ENCODE measurements at places on chromosomes 6 and 20.

DNA sequence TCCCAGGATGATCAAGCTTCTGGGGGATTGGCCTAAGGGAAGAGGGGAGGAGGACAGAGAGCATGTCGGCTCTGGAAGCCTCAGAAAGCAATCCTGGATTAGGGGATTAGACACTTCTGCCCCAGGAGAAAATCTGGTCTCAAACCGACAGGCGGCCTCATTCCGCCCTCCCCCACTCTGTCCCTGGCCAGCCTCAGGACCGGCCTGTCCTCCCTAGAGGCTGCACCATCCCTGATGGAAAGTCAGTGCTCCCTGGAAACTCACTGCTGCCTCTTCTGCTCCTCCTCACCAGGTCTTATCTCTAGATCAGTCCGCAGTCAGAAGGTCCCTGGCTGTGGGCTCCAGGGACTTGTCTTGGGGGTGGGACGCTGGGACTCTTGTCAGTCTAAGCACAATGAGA, 905 bp upstream of the SLC12A5 start:
- DNase-seq: no peak

DNA sequence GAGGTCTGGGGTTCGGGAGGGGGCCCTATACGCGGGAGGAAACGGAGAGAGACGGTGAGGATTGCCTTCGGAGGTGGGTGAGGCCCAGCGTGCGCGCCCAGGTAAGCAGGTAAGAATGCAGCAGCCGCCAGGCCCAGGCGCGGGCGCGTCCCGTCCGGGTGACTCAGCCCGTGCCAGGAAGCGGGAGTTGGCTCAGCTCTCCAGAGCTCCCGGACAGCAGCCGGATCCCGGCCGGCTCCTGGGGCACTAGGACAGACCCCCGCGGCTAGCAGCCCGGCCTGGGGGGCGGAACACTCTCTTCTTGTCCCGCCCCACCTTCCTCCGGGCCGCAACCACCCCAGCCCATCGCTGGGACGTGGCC, 1.5 kb upstream of the MDFI start:
- DNase-seq: no peak

DNA sequence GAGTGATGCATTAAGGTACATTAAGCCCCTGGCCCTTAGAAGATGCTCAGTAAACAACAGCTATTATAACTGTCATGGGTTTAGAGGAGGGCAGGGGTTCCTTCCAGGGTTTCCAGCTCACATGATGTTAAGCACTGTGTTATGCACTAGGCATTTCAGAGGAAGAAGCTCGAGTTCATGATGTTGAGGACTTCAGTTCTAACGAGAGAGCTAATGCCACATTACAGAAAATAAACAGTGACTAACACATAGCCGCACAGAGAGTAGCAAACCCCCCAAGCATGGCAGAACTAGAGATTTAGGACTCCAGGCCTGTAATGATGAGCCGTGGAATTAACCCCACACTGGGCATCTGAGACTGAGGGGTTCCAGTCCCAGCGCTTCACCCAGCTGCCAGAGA, 105.2 kb downstream of the UNC5CL start:
- no peak for DNase-seq

DNA sequence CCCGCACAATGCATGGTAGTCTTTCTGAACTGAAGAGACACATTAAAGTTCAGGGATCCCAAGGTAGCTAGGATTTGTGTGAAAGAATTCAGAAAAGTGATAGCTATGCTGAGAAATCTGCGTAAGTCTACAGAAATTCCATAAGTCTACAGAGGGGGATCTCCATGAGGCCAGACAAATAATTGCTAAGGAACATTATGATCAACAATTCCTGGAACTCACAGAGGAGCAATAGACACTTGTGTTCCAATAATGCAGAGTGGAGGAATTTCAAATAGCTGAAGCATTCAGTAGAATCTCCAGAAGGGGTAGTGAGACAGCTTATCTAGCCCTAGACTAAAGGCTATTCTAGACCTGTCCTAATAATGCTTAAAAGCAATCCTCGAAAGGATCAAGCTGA, 315.7 kb upstream of the ECI2 start:
- no peak for DNase-seq

DNA sequence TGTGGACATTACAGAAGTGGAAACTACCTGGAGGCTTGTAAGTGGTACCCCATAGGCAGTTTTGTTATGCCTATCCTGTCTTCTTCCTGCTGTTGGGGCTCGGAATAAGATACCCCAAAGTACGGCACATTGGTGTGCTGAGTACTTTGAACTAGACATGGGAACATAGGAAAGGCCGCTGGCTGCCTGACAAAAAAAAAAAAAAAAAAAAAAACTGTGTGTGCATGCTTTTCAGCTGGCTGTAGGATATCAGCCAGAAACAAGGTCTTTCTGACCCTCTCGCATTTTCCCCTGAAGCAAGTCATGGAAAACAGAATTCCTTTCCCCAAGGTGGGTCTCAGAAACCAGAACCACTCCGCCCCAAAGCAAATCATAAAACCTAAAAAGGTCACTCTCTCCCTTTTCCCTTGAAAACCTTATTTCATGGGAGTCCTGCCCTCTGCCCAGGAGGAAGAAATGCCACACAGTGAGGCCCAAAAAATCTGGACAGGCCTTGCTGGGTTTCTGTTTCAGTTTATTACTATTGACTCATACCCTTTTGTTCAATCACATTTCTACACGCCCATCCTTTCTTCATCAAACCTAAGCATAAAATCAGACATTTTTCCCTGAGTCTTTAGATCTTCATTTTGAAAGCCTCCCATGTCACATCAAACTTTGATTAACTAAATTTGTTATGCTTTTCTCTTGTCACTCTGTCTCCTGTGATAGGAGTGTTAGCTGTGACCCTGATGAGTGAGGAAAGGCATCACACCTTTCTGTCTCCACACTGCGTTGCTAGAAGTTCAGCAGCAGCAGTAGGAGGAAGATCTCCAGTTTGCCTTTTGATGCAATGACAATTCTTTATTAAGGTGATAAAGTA, 17.2 kb downstream of the SLC2A12 start:
- DNase-seq: no peak

GRCh38 chr20:2873747-2874041, 413 bp downstream of the PTPRA start:
- no peak for DNase-seq

DNA sequence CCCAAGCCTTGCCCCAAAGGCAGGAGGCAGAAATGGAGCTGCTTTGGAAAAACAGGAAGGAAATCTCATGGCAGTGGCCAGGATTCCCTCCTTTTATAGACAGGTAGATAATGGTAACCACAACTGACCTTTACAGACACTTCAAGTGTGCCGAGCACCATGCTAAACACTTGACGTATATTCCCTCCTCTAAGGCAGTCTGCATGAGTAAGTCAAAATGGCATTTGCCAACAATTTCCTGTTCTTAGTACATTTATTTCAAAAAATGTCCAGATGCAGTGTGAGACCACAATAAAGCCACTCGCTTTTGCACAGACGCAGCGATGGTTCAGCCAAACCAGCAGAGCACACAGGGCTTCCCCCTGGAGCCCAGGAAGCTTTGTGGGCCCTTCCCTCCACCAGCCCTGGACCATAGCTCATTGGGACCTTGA, 16.5 kb upstream of the GPR6 start:
- DNase-seq: no peak

DNA sequence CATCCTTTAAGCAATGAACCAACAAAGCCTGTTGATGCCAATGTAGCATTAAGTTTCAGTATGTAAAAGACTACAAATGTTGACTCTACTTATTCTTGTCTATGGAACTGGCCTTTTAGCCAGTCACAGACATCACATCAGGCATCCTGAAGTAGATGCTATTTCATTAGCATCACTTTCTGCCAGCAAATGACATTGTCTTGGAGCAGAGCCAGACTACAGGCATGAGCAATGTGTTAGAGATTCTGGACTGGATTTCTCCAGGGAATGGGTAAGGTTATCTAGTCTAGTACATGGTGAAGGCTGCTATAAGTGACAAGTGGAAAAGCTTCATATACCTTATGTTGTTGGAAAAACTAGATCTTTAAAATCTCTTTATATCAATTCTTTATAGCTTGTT, 142.9 kb downstream of the ADGRB3 start:
- peak; percentile 42 for DNase-seq

- DNase-seq: peak; percentile 86
These were observed 63.3 kb downstream of the CD24 start for GRCh38 chr6:106910999-106911949.

DNA sequence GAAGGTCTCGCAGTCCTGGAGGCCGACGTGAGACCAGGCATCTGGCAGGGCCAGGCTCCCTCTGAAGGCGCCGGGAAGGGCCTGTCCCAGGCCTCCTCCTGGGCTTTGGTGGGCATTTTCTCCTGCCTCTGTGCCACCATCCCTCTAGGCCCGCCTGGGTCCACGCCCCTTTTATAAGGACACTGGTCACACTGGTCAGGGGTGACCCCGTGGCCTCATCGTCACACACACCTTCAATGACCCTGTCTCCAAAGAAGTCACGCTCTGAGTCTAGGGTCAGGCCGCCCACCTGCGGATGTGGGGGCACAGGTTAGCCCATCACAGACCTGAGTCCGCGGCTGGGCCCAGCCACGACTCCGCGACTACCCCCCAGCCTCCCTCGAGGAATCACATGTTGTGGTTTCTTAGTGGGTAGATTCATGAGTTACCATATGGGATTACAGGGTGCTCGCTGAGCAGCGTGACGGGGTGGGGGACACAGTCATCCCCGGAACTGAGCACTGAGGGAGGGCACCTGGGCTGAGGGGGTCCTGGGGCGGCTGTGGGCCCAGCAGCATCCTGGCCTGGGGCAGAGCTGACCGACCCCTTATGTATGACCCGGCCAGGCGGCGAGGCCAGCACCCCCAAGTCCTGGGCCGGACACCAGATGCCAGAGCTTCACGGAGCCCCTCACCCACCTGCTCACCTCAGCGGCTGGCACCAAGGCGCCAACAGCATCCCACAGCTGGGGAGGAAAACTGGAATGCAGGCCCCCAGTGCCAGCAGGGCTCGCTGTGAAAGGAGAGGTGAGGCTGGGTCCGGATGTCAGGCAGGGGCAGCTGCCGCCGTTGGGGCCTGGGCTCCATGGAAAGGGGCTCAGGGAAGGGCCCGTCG, 115.9 kb downstream of the DLL1 start:
- no peak for DNase-seq

- DNase-seq: no peak
These were observed 289.5 kb upstream of the CDYL start for GRCh38 chr6:4486568-4487315.

- DNase-seq: no peak
These were observed 65.6 kb upstream of the IFNGR1 start for GRCh38 chr6:137284811-137285110.

DNA sequence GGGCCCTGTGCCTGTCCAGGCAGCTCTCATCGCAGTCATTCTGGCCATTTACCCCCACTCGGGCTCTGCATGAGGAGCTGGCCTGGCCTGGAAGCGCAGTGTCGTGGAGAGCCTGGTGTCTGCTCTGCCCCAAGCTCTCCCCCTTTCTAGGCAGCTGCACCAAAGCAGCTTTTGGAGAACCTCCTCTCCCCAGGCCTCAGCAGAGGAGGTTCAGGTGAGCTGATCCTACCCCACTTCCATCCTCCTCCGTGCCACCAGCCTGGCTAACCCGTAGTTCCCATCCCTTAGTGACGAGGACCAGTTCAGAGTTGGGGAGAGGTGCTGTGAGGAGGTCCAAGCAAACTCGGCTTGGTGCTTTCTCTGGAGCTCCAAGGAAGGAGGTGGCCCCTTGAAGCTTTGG, 30.5 kb upstream of the PHACTR3 start:
- no peak for DNase-seq

DNA sequence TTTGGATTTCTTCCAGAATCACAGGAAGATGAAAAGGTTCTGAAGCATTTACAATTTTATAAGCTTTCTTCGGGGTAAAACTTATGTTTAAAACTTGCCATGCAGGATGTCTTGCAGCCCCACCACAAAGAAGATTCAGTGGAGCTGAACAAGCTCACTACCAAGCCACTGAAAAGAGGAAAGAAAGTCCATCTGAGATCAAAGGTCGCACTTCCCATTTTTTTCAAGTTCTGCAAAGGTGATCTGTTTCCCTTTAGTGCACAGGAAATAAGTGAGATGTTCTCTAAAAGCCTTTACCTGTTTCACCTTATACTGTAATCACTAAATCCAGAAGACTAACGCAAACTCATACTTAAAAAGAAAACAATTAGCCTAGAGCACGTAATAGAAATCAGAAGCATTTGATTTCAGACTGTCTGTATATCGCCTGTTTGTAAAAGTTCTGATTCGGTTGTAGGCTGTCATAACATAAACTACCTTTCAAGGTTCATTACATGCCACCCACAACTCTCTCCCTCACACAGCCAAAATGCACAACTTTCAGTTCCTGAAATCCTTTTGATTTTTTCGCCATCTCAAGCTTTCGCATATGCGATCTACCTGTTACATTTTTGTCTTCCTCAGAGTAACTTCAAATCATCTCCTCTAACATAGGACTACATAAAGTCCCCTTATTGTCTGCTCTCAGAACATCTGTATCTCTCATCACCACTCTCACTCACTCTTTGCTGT, 1.8 kb downstream of the ECHDC1 start:
- DNase-seq: peak; percentile 35

DNA sequence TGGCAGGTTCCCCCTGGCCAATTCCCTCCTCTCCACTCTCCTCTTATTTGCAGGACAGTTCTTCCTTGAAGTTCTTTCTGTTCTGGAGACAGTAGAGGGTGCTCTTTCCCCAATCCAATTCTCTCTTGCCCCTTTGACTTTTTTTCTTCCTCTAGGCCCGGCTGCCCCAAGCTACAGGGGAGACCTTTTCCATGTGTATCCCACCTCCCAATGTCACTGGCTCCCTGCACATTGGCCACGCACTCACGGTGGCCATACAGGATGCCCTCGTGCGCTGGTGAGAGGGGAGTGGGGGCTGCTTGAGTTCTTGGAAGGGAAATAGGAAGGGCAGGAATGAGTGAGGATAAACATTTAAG, 1.5 kb downstream of the VARS2 start:
- DNase-seq: peak; percentile 86

GRCh38 chr20:46970937-46971630, 76.4 kb downstream of the EYA2 start:
- DNase-seq: peak; percentile 83

DNA sequence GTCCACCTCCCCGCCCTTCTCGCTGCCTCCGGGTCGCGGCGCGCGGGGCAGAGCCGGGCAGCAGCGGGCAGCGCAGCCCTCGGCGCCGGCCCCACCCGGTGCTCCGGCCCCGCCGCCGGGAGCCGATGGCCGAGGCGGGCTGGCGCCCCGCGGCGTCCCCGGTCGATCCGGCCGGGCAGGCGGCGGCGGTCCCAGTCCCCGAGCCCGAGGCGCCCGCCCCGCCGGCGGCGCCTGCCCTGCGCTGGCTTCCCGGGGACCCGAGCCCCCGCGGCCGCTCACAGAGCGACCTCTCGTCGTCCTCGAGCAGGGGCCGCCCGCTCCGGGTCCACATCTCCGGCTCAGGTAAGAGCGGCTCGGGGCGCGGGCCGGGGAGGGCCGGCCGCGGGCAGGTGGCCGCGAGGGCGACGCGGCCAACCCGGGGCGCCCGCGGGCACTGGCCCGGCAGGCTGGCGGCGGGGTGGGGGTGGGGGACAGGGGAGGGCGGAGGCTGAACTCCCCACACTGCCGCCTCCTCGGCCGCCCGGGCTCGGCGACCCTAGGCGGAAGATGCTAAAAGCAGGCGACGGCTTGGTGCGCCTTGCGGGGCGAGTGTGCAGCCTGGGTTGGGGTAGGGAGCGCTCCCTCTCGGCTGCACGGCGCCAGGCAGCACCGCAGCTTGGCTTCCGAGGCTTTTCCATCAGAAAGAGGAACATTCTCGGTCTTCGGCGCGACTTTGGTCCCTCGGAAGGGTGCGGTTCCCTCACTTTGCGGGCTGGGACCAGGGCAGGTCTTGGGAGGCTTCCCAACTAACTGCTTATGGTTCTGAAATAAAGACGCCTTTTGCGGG, 25.6 kb upstream of the FUCA2 start:
- peak; percentile 88 for DNase-seq

- no peak for DNase-seq
These were observed 125.3 kb downstream of the FAM83B start for GRCh38 chr6:54971825-54972224.
